ENCODE measurements at places on chromosomes 3 and 15.

GRCh38 chr3:6097556-6097955 is 763.4 kb upstream of the GRM7 start:
- DNase-seq, result no peak

- no peak for DNase-seq
Observed at GRCh38 chr3:112569265-112569664, 7.4 kb downstream of the SLC35A5 start.

DNA sequence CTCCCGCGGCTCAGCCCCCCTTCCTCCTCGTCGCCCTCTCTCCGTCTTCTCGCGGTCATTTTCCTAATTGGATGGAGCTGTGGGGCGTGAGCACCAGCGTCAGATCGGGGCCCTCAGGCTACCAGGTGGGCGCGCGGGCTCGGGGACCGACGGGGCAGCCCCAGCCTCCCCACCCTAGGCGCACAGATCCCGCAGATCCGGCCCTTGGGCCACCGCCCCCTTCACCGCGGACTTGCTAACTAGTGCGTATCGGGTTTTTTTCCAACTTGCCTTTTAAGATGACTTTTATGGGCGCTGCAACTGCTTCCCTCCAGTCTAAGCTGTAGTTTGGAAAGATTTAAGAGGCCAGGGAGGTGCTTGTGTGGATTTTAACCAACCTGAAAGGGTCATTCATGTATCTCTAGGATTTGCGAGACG is 1.3 kb downstream of the ZNF710 start:
- no peak for DNase-seq

- DNase-seq, result no peak
Observed at GRCh38 chr15:89333011-89333860, 1.4 kb downstream of the POLG start.

DNA sequence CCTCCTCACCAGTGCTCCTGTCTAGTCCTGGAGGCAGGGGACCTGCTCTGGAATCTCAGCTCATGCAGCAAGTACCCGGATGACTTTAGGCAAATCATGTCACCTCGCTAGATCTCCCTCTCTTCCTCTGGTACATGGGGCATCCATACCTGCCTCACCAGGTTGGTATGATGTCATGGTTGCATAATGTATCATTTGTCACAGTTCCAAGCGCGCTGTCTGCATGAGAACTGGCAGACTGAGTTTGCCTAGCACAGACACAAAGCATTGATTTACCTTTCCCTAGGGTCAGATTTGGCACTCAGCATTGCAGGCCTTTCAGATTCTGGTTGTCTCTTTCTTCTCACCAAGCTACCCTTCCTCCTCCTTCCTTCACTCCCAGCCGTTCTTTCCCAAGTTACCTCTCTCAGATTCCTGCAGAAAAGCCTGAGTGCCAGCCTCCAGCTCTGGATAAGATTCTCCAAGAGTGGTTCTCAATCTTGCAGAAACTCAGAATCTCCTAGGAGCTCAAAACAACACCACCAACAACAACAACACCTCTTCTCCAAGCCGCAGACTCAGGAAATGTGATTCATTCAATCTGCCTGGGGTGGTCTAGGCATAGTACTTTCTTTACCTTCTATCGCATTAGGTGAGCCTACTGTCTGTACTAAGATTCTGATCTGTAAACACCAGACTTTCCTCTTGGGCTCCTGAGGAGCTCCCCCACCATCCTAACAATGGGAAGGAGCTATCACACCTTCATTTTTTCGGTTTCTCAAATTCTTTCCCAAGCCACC is 29.5 kb downstream of the FAM43A start:
- no peak for DNase-seq

GRCh38 chr3:21520106-21520963 is 230.7 kb downstream of the ZNF385D start:
- no peak for DNase-seq

GRCh38 chr3:123202451-123202850 is 708 bp downstream of the SEC22A start:
- no peak for DNase-seq

DNA sequence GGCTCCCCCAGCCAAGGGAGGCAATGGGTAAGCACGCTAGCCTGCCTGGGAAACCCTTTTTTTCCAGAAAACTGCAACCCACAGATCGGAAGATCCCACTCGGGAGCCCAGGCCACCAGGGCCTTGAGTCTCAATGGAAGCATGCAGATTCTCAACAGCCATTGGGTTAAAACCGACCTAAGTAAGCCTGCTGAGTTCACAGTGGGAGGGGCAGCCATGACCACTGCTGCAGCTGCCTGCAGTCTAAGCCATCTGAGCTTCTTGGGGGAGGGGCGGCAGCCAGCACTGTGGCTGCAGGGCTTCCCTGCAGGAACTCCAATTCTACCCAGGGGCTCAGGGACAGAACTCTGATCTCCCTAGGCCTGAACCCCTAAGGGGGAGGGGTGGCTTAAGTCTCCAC is 82.0 kb downstream of the DPPA2 start:
- no peak for DNase-seq

DNA sequence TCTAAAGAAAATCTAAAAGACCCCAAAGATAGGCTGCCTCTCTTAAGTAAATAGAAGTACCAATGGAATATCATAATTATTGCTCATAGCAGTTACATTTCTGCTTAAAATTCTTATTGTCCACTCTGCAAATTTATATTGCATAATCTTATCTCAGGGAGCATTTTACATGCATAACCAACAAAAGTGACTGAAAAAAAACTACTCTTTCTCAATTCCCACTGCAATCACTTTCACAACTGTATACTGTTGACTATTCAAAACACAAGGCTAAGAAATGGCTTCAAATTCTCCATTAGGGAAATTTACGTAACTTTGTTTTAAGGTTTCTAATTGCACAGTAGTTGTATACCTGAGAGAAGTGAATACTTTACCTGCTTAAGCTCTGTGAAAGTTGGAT is 56.3 kb downstream of the HMG20A start:
- no peak for DNase-seq

DNA sequence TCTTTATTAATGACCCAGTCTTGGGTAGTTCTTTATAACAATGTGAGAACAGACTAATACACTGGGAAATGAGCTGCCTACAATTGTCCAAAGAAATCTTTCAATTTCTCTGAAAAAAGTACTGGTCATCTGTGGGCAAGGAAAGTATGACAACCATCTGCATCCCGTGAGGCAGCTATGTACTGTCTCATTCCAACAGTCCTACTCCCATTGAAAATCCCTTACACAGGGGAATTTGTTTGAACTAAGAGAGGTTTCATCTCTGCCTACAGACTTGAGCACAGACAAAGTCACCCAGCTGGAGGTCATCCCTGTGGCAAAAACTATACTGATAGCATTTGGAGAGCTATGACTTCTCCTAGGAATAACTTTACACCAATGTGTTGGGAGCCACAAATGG is 27.1 kb downstream of the SHC4 start:
- DNase-seq, result peak; percentile 8

- no peak for DNase-seq
Observed at GRCh38 chr15:61621146-61621545, 392.0 kb upstream of the RORA start.

DNA sequence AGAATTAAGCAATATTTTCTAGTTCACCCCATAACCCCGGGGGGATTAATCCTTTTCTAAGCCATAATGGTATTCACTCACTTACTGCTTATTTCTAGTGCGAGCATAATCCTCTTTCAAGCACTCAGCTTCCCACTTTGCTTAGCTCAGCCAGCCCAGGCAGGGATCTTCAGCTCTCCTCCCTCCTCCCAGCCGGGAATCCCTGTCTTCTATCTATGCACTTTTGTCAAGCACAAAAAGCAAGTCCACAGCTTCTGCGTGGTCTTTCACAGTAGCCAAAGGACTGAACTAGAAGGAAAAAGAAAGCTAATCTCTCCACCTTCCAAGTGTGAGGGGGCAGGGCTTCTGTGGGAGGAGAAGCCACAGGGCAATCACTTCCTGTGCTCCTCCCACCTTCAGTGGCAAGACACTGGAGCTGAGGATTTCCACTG is 62.8 kb downstream of the PEX5L start:
- no peak for DNase-seq

DNA sequence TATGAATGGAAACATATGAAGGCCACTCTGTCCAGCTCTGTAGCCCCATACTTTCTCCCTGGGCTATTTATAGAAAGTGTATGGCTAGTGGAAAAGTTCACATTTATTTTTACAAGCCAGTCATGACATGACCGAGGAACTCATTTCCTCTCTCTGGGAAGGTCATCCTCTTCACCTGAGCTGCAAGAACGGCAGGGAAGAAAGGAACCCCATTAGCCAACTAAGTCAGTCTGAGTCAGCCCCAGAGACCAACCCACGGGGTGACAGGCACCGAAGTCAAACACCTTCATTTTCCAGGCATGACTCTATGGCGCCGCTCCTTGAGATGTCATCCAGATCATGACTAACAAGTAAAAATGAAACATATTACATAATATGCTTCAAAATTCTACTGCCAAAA is 4.8 kb downstream of the PAQR9 start:
- no peak for DNase-seq

DNA sequence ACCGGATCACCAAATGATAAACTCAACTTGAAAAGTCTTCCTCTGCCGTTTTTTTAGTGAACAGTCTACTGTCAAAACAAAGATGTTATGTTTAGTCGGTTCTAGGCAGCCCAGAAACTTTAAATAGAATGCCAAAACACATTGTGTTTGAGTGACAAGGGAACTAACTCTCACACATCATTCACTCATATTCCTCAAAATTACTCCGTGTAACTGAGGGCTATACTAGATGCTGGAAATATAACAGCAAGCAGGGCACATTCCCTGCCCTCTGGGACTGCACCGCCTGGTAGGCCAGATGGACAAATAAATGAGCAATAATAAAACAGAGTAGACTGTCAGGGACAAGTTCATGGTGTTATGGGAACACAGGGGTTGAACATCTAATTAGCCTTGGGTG is 251.4 kb downstream of the MAGI1 start:
- no peak for DNase-seq

DNA sequence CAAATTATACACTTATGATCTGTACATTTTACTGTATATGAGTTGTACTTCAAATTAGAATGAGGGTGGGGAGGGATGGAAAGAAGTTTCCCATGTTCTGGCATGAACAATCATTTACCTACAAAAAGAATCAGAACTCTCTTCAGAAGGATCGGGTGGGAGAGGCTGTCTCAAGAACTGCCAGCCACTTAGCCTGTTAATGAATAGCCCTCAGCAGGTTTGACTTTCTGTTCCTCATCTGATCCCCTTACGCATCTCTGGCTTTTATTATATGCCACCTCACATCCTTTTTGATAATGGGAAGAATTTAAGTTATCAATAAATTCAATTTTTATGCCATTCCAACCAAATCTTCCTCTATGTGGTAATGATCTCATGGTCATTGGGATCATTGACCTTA is 168.3 kb upstream of the TGFBR2 start:
- DNase-seq, result no peak

DNA sequence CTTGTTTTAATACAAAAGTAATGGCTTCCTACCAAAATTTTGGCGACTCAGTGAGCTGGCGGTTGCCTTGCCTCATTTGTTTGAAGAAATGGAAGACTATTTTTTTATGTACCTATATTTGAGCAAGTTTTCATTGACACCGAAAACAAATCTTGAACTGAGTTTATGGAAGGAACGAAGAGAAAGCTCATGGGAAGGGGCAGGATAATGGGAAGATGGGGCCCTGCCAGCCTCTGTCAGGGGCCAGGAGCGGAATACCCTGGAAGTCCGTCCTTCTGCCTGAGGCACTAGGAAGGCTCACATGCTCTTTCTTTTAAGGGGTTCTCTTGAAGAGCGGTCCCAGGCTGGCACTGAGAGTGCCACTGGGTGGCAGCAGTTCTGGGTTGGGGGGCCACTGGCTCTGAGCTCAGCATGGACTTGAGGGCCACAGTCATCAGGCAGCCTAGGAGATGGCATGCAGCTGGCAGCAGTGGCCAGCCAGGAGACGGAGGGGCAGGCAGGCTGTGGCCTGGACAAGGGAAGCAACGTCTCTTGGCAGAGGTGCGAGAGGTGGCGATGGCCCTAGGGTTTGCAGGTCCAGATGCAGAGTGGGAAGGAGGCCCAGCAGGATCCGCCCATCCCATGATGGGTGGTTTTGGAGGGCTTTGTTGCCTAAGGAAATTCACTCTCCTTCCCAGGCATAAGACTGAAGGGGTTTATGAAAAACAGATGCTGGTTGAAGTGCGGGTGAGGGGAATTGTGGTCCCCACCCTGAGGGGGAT is 41.6 kb downstream of the ISG20 start:
- DNase-seq, result no peak

DNA sequence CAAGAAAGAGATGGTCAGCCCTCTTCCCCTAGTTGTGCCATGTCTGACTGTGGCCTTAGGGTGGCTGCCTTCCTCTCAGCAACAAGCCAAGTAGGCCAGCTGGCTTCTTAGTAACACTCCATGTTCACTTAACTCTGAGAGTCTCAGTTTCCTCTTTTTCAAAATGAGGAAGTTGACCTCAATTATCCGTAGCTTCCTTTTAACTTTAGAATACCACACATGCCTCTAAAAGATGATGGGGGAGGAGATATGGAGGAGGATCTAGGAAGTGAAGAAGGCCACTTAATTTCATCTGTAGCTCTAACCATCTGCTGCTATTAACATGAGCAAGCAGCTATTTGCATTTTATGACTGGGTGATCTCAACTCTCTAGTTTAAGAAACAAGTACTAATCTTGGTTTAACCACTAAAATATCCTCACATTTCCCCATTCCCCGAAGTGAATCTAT is 32.9 kb downstream of the CD200R1L start:
- no peak for DNase-seq

DNA sequence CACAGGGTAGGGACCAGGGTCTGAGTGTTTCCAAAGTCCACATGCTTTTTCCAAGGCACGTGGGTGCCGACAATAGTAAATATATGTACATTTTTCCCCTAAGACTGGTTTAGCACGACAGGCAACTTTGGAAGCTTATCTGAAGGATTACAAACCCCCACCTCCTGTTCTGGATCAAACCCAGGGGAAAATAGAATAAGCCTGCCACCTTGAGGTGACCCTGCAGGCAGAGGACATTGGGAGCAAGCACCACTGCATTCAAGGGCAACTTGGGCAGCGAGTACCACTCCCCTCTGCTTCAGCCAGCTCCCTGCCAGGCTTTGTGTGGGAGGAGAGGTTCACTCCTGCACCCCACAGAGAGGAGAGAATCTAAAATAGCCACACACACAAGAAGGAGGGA is 44.8 kb downstream of the KBTBD12 start:
- DNase-seq, result no peak

All from AG09319 (cell line).